ENCODE measurements at places on chromosomes 12 and 14. TPM values are rescaled to one million over a fixed set of nuclear protein-coding genes. Genes with fewer than 3 reads are reported as not detected.

GRCh38 chr12:20628999-20629398 lies 66.1 kb upstream of the SLCO1C1 start:
- DNase-seq = no peak

DNA sequence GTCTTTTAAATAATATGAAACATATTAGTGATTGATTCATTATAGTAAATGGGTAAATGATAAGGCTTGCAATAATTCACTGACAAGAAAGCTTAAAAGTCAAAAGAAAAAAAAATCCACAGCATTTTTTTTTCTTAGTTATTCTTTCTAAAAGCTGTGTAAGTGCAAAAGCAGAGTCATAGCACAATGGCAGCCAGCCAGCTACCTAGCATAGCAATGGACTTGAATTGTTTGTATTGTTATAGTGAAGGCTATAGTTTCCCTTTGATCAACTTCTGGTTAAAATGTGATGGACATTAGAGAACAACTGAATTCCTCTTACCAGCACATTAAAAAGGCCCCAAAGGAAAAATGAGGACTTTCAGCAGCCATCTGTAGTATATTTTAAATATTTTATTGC lies 232.1 kb downstream of the NAV3 start:
- no peak for DNase-seq

Gene SLC38A1
- 213 TPM for total RNA-seq

Gene CLMN
- 91.9 TPM for total RNA-seq

DNA sequence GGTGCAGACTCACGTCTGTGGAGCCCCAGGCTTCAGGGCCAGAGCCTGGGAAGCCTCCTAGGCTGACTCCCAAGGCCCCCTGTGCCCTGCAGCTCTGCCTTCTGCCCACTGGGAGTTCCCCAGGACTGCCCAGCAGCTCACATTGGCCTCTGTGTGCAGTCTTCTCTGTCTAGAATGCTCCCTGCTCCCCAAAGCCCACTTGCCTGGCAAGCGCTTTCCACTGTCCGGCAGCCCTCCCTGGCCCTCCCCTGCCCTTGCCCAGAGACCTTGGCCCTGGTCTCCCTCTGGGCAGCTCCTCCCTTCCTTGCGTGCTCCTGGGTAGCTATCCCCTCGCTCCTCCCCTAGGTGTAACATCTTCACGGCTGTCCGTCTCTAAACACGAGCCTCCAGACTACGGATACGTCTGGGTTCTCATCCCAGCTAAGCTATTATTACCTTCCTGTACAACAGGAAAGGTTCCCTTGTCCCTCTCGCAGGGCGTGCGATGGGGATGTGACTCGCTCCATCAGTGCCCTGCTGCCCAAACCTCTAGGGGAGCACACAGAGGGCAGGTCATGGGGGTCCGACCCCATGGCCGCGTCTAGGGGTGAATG lies 325.5 kb upstream of the RTL1 start:
- DNase-seq = peak; percentile 33

DNA sequence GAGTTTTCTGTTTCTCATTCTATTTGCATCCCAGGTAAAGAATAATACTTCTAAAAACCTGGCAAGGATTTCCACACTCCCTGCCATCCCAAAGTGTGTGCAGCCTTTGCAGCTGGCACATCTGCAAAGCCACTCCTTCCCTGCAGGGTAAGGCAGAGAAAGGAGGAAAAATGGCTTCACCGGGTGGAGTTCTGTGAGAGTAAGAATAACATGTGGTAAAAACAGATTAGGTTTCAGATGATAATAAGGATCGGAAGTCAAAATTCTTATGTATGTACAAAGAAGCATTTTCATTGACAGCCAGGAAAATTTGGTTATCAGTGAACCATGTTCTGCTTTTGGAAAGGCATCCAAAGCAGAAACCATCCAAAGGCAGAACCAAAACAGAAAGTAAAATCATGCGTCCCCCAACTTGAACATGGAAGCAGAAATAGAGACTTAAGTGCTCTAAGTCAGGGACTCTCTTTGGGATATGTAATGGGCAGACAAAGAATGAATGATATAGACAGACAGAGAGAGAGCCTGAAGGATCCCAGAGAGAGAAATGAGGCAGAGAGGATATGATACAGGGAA lies 192.6 kb upstream of the CCDC196 start:
- no peak for DNase-seq

- no peak for DNase-seq
Observed at GRCh38 chr12:44875954-44876543, at the start of gene NELL2. NELL2 (minus strand) TSS chr12:44876315; CDS start chr12:44875869, 446 bp downstream.

Gene SPATS2
- 20.0 TPM for total RNA-seq

Gene SIX6
- not detected for total RNA-seq

DNA sequence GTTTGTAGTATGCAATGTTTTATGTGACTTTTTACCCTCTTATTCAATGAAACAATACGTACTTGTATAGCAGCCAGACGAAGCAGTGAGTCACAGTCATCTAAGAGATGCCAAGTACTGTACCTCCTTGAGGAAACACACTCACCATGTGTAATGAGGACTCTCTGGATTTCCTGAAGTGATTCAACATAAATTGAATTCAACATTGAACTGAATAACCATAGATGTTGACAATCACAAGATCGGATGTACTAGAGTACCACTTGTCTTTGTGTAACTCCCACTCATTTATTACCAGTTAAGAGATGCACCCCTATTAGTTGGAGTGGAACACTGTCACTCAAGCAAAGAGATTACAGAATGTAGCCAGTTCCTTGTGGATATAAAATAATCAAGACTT lies 175.2 kb upstream of the HMGA2 start:
- DNase-seq = no peak

DNA sequence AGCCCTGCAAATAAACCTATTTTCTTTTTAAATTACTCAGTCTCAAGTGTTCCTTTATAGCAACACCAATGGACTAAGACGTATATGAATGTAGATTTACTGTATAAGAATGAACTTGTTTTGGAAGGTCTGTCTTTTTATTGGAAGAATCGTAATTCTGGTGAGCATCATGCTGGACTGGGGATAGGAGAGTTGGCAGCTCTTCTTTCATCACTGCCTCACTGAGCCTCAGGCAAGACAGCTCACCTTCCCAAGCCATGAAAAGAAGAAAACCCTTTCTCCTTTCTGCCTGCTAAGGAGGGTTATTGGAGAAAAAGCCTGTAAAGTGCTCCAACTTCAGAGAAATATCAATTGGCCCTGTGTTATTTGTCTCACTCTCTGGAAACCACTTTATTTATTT lies 9.1 kb upstream of the RNF34 start:
- DNase-seq = no peak

- DNase-seq = peak; percentile 50
Observed at GRCh38 chr12:81759190-81760051, at the start of gene PPFIA2. PPFIA2 (minus strand) TSS chr12:81759350.

Gene STRAP
- 79.8 TPM for total RNA-seq

- no peak for DNase-seq
Observed at GRCh38 chr12:53196486-53196885, 10.6 kb downstream of the ITGB7 start.

GRCh38 chr12:132954471-132955048 lies 1.5 kb downstream of the ZNF605 start:
- DNase-seq = no peak

Gene NYNRIN
- total RNA-seq = 32.7 TPM

DNA sequence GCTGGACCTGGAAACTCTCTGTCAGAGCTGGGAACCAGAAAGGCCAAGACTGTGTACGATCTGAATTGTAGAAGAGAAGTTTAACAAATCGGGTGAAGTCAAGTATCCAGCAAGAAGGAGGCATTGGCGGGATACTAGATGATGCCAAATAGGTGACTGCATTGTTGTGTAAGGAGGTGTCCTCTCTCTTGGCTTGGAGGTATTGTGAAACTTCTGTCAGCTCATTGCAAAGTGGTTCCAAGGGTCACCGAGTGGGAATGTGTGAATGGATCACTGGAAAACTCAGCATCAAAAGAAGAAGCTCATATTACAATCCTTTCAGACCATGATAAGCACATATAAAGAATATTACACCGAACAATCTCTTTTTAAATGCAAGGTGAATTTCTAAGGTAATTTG lies 11.7 kb downstream of the NAV3 start:
- no peak for DNase-seq

- no peak for DNase-seq
Observed at GRCh38 chr14:29846339-29847055, 81.2 kb downstream of the PRKD1 start.

Gene IRAK3
- 23.1 TPM for total RNA-seq

DNA sequence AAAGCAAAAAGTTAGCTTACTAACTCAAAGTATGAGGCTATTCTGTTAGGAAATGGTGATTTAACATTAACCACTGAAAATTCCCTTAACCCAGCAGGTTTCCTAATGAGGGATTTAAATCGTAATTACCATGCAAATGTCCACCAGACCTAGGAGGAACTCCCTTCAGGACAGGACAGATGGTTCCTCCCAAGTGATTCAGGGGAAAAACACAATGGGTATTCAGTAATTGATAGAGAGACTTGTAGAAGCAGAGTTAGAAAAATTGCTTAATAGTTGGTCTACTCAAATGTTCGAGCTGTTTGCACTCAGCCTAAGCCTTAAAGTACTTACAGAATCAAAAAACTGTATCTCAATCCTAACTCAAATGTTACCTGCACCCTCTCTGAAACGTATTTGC lies 21.6 kb downstream of the RERGL start:
- no peak for DNase-seq

Gene CCDC197
- total RNA-seq = not detected

DNA sequence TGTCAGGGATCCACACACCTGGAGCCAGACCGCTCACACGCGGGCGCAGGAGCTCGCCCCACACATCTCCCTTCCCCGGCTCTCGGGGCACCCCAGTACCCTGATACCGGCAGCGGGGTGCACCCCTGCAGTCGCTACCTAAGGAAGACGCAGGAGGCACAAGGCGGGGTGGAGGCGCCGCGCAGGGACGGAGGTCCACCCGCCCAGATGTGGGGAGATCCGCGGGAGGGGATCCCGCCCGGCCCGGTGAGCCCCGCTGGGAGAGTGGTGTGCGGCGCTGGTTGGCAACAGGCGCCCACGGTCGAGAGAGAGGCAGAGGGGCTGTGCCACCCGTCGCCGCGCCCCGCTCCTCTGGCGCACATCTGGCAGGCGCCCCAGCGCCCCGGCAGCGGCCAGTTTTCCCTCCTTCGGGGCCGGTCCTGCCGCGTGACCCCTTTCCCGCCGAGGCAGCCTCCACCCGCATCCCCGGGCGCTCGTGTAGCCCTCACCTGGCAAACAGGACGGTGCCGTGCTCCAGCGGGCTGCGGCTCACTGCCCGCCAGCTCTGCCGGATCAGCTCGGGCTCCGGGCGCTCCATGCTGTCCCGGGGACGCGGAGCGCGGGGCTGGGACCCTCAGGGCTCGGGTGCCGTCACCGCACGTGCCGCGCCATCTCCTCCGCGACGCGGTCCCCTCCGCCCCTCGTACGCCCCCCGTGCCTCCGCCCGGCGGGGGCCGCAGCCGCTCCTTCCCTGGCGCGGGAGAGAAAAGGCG lies 469 bp downstream of the NGB start:
- DNase-seq = no peak

DNA sequence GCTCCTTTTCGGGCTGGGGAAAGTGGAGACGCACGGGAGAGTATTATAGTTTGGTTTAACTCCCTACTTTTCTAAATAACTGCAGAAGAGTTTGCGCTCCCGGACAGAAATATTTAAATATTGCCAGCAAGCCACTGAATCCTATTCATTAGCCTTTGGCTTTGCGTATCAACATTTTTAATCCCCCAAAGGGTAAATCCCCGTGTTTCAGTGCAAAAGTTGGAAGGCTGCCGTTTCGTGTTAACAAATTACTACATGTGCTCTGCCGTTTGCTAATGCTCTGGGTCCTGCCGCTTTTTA lies 372 bp upstream of the DPF3 start:
- DNase-seq = no peak

GRCh38 chr12:104420868-104421267 lies 35.9 kb upstream of the CHST11 start:
- no peak for DNase-seq

Gene KLRK1
- total RNA-seq = 7.6 TPM

Gene ALX1
- 0.26 TPM for total RNA-seq

- no peak for DNase-seq
Observed at GRCh38 chr14:68673464-68673863, 119.4 kb downstream of the ZFP36L1 start.

Gene NINJ2
- 4.9 TPM for total RNA-seq

DNA sequence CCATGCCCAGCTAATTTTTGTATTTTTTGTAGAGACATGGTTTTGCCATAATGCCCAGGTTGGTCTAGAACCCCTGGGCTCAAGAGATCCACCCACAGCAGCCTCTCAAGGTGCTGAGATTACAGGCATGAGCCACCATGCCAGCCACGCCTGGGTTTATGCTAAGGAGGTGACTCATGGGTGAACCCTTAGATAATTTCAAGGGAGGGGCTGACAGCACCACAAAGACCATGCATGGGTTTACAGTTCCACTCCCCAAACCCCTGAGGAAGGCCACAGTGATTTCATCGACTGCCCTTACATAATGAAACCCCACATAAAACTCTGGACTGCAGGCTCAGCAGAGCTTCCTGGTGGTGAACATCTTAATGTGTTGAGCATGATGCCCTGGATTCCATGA lies 33.7 kb downstream of the TMEM132D start:
- DNase-seq = no peak

DNA sequence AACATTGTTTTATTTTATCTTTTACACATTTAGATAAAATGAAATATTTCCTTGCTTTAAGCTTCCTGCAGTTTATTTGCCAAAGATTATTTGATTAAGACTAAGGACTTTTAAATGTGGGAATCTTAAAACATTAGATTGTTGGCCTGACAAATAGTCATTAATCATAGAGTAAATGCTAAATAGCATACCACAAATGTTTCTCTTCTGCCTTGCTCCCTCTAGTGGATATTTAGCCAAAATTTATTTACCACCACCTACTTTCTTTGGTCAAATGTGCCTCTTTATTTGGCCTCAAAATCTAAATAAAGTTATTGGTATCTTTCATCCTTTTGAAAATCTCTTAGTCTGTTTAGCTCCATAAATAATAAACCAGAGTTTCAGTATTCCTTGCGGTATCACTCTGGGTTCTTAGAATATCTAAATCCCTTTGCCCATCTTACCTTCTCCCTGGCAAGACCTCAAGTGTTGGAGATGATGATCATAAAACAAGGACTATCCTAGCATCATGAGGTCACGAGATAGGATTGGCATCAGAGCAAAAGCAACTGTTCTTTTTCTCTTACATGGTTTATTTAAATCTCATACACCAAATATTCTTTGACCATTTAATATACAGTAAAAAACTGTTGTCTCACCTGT lies 150.6 kb upstream of the AEBP2 start:
- no peak for DNase-seq

DNA sequence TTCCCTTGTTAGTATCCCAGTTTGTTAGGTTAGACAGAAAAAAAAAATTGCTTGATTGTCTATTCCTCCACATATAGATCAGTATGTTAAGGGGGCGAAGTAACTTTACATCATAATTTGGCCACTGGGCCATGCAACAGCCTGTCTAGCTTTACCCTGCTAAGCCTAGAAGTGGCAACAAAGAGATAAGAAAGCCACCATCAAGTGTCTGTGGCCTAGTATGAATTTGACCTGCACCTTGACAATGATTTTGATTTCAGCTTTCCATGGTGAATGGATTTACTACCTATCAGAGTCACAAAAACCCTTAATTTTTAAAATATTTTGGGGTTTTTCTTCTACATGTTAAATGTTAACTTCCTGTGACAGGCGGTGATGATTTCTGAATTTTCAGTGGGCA lies 63.9 kb downstream of the LIN52 start:
- no peak for DNase-seq

GRCh38 chr14:55707365-55707804 lies 127.4 kb downstream of the KTN1 start:
- no peak for DNase-seq

All from ureter (tissue), 1 donor.